ENCODE measurements at places on chromosomes 6 and 20.

GRCh38 chr6:33716890-33717632, 5.6 kb upstream of the UQCC2 start:
- no peak for DNase-seq

DNA sequence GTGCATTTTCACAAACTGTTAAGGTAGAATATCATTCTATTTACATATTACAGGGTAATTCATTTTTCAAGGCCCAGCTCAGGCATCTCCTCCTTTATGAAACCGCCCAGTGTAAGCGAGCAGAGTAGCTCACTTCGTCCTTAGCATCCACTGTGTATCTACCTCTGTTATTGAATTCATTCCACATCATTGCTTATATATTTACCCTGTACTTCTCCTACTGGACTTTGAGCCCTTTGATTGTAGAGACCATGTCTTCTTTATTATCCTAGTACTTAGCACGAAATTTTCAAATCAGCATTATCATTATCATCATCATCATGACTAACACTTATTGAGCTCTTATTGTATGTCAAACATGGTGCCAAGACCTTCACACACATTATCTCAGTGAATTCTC, 76.7 kb downstream of the FRK start:
- DNase-seq: no peak

DNA sequence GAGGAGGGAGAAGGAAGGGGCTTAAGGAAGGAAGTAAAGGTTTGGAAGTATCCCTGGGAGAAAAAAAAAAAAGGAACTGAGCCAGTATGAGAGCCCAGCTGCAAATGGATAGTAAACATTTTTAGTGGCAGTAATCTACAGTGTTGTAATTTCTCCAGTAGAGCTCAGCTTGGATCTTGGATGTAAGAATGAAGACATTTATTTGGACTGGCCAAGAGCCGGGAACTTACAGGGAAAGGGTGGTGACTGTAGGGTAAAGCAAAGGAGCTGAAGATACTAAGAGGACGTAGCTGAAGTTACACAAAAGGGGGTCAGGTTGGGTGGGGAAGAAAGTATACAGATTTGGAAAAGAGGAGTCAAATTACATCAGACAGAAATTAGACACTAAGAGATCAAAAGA, 13.5 kb downstream of the EEF1E1 start:
- no peak for DNase-seq

DNA sequence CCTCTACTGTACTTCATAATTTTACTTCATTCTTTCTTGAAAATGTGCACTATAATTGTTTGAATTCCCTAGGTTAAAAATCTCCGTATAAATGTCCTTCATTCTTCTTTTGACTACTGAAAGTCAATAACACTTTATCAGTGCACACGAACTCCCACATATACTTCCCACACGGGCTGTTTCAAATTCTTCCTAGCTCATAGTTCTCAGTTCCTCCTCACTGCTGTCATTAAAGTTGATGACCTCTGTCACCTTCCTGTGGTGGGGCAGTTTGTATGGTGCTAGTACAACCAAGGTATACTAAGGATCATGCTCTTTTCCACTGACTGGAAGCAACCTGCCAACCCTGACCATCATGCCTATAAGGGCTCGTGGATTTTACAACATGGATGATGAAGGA, 40.0 kb upstream of the CD2AP start:
- DNase-seq: no peak

DNA sequence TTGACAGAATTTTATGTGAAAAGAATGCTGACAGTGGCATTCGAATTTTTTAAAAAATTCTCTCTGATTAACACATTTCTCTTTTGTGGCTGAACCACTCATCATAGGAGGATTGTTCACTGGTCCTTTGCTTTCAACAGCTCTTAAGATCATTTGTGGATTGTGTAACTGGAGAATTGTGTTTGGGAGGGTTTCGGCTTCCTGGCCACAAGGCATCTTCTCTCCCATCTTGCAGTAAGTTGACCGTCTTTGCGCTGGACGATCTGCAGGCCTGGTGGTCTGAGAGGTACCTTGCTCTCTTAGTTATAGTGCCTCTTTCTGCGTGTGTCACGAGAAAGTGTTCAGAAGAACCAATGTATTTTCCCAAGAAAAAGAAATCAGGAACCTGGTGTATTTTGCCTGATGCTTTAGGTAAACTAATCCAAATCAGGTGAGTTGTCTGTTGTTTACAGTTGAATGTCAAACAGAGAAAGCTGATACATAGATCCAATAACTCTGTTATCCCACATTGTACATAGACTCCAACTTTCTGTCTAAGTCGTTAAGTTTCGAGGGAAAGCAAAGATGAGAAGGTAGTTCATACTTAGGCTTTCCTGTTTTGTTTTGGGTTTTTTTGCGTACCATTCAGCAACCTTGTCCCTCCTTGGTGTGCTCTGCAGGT, 14.8 kb upstream of the EXOC2 start:
- no peak for DNase-seq

GRCh38 chr6:1081551-1082284, 230.2 kb upstream of the FOXQ1 start:
- DNase-seq: no peak

GRCh38 chr20:45405571-45406259, 2.4 kb upstream of the DBNDD2 start:
- no peak for DNase-seq

DNA sequence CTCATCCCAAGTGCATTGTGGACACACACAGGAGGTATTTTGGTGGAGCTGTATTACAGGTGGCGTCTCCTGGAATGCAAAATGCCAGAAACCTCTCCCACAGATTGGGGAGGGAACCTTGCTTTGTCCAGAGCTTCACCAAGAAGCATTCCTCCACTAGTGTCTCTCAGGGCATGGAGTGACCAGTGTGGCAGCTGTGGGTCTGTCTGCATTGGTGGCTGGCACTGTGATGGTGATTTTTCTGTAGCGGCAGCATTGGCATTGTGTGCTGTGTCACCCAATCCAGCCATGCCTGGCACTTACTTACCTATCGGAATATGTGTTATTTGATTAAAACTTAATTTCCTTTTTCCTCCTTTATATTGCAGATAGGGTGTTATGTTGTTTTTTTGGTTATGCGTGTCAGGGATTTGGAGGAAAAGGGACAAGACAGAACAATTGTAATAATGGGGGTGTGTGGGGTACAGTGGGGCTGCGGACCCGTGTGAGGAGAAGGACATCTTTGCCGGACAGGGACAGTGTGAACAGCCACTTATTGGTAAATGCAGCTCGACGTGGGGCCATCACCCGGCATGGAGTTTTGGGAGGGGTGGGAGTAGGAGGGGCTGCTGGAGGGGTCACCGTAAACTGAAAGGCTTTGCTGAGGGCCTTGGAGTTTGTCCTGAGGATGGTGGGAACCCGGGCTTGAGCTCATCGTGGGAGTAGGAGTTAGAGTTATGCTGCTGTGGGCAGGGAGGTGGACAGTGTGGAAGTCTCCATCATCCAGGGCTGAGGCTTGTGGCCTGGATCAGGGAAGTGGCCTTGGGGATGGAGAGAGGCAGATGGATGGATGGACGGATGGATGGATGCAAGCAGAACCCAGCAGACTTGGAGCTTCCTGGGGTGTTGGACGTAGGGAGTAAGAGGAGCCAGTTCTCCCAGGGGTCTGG, 105.0 kb downstream of the SYCP2 start:
- DNase-seq: no peak

DNA sequence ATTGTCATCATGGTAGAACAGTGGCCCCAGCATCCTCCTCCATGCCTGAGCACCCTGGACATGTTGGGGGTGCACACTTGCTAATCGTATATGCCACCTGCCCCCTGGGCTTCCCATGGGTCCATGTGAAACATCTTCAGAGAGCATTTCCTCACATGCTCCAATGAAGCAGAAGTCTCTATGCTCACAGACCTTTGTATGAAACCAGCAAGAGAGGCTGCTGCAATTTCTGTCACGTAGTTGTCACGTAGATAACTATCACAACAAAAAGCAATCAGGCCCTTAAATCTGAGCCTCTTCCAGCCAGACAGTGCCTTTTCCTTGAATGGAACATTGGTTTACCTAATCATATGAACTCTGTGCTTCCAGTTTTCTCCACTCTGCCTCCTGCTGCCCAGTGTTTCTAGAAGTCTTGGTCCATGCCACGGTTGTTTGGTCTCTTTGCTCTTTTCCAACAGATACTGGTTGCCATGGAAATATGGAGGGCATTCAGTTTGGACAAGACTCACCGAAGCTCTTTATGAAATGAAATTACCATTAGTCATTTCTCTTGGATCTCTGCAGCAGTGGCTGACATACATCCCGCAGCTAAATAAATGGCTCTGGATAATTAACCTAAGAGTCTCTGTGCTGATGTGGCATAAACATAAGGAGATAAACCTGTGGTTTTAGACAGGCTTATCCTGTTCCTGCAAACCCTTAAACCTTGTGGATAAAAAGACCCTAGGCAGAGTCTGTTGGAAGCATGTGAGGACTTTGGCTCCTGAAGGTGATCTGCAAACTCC, 172.8 kb upstream of the SYNDIG1 start:
- DNase-seq: no peak

DNA sequence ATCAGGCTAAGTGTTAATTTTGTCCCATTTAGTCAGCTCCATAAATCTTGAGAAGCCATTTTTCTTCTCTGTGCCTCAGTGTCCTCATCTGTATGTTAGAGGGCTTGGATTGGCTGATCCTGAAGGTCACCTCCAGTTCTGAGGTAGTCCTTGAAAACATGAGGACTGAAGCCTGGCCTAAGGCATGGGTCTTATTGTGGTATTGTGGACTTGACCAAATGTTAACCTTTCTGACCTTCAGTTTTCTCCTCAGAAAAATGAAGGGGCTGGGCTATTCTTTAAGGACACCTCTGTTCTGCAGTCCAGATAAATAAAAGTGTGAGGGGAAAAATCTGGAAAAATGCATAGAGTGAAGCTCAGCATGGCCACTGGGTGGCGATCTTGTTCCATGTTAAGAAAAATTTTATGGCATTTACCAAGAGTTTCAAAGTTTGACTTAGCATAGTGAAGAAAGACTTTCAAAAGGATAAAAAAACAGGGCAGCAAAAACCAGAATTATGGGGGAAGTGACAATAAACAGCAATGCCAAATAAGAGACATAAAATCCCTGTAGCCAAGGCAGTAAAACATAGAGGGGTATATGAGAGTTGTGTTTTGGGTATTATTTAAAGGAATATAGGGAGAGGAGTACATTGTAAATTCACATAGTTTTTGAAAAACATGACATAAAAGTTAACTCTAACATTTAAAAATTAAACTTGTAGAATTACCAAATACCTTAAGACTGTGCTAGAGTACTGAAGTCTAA, 13.2 kb upstream of the TFB1M start:
- no peak for DNase-seq

- no peak for DNase-seq
Measured at GRCh38 chr20:3815703-3816315, 4.5 kb upstream of the AP5S1 start.

- peak; percentile 63 for DNase-seq
Measured at GRCh38 chr20:32920066-32920465, 61.3 kb downstream of the EFCAB8 start.

DNA sequence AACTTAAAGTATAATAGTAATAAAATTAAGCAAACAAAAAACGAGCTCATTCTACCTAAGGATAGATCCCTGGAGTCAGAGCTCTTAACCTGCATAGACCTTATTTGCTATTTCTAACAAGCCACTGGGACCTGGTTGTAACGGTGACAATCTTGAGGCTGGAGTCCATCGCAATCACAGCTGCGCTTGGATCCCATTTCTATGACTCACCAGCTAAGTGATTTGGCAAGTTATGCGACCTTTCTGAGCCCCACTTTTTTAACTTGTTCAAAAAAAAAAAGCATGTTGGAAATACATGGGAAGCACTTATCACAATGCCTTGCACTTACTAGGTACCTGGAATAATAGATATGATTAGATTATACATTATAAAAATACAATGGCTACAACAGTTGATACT, 389.5 kb upstream of the CDH4 start:
- no peak for DNase-seq

DNA sequence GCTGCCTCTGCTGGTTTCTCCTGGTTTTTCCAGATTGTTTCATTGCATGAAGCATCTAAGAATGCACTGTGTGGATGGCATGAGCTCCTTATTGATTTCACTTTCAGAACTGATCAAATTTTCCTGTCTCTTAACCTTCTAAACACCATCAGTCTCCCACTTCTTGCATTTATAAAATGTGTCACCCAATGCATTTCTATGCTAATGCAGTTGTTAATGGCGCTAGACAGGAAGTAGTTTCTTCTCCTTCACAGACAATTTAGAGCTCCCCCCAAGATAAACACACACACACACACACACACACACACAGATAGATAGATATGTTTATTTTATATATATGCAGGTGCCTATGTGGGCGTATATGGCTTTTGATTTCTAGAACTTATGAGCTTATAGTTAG, 45.6 kb upstream of the FOXA2 start:
- no peak for DNase-seq

- DNase-seq: no peak
Measured at GRCh38 chr6:150024646-150025155, 631 bp downstream of the RAET1L start.

DNA sequence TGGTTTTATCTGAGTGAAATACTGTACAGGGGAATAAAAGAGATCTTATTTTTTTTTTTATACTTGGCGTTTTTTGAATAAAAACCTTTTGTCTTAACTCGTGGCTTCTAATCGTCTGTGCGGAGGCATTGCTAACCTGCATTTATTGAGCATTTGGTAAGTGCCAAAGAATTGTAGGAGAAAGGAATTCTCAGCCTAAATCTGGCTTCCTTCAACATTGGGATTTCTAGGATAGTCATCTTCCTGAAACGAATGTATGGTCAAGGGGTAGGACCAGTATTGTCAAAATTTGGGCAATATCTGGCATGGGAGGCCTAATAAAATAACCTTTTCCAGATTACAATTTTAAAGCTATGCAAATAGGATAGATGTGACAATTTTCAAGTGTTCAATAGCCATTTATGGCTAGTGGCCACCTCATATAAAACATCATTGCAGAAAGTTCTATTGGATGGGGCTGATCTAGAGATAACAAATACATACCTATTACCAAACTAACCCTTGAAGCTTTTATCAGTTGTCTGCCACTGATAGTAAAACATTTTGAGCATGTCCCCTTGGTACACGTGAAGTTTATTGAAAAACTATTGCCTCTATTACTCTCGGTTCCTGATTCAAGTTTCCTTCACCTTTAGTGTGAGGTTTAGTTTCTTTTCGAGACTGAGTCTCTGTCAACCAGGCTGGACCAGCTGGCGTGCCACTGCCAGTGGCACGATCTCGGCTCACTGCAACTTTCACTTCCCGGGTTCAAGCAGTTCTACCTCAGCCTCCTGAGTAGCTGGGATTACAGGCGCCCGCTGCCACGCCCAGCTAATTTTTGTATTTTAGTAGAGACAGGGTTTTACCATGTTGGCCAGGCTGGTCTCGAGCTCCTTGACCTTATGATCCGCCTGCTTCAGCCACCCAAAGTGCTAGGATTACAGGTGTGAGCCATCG, 5.6 kb downstream of the PIM1 start:
- DNase-seq: no peak

All from type B pancreatic cell (in vitro differentiated cells).